CD4-positive, CD25-positive, alpha-beta regulatory T cell (primary cell): ENCODE measurements at places on chromosomes 7 and 10. TPM values are rescaled to one million over a fixed set of nuclear protein-coding genes. Genes with fewer than 3 reads are reported as not detected.

- no peak overlapping the region for H3K4me3 ChIP-seq
- DNase-seq: no peak
- H3K36me3 ChIP-seq: no peaks in the 10 kb centered on the region
- H3K27me3 ChIP-seq: no peaks in the 10 kb centered on the region
These were observed 37.5 kb upstream of the DPYSL4 start for GRCh38 chr10:132149271-132149670.

GRCh38 chr7:151261529-151261928 lies 13.0 kb upstream of the SMARCD3 start:
- no peak overlapping the region for H3K27ac ChIP-seq
- no peaks in the 10 kb centered on the region for H3K4me1 ChIP-seq
- no peaks in the 10 kb centered on the region for H3K27me3 ChIP-seq

PYROXD2 gene
- total RNA-seq: 17.8 TPM

ANKRD30A gene
- not detected for total RNA-seq

- H3K36me3 ChIP-seq: peaks cover 7% of the 10 kb centered on the region
- H3K27ac ChIP-seq: peak overlapping the region; percentile 86
- peak overlapping the region; percentile 82 for H3K4me3 ChIP-seq
- H3K27me3 ChIP-seq: no peaks in the 10 kb centered on the region
These were observed 600 bp upstream of the DBNL start for GRCh38 chr7:44043902-44044301.

DNA sequence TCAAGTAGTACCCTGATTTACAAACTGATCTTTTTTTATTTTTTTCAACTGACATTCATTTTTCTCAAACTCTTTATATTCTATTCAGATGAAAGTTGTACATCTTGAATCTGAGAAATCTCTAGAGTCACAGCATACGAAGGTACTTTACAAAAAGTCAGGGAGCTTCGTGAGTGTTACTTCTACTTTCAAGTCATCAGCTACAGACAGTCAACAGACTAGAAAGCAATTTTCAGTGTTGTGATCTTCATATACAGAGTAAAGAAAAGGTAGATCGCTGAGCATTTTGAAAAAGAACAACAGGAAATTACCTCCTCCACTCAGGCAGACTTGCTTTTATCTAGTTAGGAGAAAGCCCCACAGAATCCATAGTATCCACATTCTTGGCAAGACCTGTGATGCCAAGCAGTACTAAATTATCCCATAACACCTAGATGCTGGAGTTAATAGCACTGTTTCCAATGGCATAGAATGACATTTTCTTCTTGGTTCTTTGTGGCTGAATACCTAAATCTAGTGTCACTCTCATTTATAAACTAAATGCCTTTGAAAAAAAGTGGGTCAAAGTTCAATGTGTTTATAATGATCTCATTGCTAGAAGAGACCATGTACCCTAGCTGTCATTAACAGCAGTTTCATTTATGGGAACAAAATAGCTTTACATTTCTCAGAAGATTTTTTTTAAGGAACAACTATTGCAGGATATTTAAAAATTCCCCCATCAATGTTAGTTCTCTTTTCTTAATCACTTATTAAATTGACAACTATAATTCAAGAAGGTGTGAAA lies 12.0 kb upstream of the ZNF800 start:
- DNase-seq: peak; percentile 60
- no peak overlapping the region for H3K27ac ChIP-seq
- peaks cover 19% of the 10 kb centered on the region for H3K4me1 ChIP-seq

DNA sequence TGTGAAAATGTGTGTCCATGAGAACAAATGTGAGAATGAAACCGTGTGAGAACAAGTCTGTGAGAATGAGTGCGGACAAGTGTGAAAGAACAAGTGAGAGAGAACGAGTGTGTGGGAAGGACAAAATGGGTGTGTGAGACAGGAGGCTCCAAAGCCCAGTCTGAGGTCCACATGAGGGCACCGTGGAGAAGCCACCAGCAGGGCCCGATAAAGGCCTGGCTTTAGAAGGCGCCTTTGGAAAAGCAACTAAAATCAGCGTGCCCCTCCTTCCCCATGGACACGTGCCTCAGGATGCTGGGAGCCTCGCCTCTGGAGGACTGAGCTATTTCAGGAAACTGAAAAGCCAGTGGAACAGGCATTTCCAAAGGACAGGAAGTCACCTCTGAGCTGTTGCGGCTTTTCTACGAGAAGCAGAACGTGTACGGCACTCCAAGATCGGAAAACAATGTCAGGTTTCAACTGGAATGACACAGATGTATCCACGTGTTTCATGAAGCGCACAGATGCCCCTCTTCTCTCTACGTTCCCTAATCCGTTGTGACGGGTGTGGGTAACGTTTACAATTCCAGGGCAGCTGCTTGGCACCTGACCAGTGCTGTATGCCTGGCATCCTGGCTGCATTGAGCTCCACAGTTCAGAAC lies 46.4 kb downstream of the ESYT2 start:
- no peak for DNase-seq
- peak overlapping the region; percentile 16 for H3K27ac ChIP-seq

ZNF33B gene
- 23.5 TPM for total RNA-seq

DNA sequence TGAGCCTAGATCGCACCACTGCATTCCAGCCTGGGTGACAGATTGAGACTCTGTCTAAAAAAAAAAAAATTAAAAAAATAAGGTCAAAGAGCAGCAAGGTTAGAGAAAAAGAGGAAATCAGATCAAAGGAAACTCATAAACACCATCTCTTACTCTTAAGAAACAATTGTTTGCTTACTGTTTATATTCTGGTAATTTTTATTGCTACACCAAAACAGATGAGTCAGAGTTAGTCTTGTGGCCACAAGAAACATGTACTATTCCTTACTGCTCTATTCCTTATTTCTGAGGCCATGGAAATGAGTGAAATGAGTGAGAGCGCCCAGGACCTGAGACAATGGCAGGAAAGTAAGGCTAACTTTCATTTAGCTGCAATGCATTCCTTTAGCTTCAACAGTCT lies 387.3 kb downstream of the HPSE2 start:
- H3K36me3 ChIP-seq: no peaks in the 10 kb centered on the region
- no peaks in the 10 kb centered on the region for H3K27me3 ChIP-seq
- no peak for DNase-seq
- no peaks in the 10 kb centered on the region for H3K4me1 ChIP-seq
- no peak overlapping the region for H3K4me3 ChIP-seq

GRCh38 chr10:115957012-115957399 lies 316.0 kb downstream of the GFRA1 start:
- no peaks in the 10 kb centered on the region for H3K27me3 ChIP-seq
- H3K27ac ChIP-seq: no peak overlapping the region
- H3K4me1 ChIP-seq: no peaks in the 10 kb centered on the region

GRCh38 chr7:121278120-121279021 lies 50.4 kb upstream of the WNT16 start:
- no peak for DNase-seq
- no peak overlapping the region for H3K4me3 ChIP-seq
- H3K4me1 ChIP-seq: no peaks in the 10 kb centered on the region
- peaks cover 2% of the 10 kb centered on the region for H3K27me3 ChIP-seq

DNA sequence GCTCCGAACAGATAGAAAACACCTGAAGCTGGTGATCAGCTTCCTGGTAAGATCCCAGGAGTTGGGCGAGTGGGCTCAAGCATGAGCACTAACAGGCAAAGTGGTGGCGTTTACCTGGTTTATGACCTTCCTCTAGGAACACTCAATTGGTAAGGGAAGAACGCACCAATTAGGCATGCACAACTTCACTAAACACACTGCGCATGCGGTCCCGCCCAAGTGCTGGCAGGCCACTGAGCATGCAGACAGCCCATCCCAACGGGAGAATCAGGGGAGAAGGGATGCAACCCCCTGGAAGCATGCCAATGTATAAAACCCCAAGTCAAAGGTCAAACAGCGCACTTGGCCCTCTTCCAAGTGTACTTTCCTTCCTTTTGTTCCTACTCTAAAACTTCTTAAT lies 70.4 kb downstream of the LYZL2 start:
- no peak for DNase-seq
- no peaks in the 10 kb centered on the region for H3K4me1 ChIP-seq
- H3K27ac ChIP-seq: no peak overlapping the region
- no peaks in the 10 kb centered on the region for H3K27me3 ChIP-seq
- H3K4me3 ChIP-seq: no peak overlapping the region

JAKMIP3 gene
- total RNA-seq: 0.42 TPM

NDUFB2 gene
- total RNA-seq: 91.5 TPM

GRCh38 chr10:61781969-61782403 lies 119.3 kb downstream of the CABCOCO1 start:
- H3K4me1 ChIP-seq: peaks cover 16% of the 10 kb centered on the region
- no peak overlapping the region for H3K4me3 ChIP-seq
- no peaks in the 10 kb centered on the region for H3K36me3 ChIP-seq
- DNase-seq: peak; percentile 61
- no peaks in the 10 kb centered on the region for H3K27me3 ChIP-seq

CEP55 gene
- total RNA-seq: 4.6 TPM

C10orf53 gene
- total RNA-seq: not detected

DNA sequence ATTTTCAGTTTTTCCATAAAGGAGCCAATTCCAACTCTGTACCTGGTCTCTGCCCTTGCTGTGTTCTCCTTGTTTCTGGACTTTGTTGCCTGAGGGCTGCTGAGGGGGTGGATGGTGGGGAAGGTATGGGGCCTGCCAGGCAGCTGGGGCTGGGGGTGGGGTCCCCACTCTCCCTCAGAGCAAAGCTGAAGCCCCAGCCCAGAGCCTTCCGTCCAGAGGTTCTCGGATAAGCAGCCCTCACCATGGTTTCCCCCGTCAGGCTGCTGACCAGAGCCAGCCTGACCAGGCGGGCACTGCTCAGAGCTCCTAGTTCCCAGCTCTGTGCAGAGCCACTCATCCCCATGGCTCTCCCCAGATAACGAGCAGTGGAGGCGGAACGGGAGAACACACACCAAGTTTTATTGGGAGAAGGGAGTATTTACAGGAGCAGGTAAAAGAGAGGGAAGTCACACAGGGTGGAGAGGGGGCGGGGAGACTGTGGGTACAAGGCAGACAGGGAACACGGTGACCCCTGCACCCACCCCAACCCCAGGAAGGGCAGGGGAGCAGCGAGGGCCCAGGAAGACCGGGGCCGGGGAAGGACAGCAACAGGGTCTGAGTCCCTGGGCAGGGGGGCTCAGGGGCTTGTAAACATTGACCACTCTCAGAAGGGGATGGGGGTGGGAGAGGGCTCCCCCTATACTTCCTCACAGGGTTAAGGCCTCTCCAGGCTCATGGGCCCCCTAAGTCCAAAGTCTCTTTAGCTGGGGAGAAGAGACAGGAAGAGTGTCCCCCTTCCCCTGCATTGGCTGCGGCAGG lies 5.8 kb downstream of the GNB2 start:
- peaks cover 36% of the 10 kb centered on the region for H3K36me3 ChIP-seq
- H3K27ac ChIP-seq: no peak overlapping the region
- DNase-seq: no peak
- no peak overlapping the region for H3K4me3 ChIP-seq
- no peaks in the 10 kb centered on the region for H3K27me3 ChIP-seq

MRPL43 gene
- 40.2 TPM for total RNA-seq

GRCh38 chr10:14952851-14953423 lies 959 bp downstream of the DCLRE1C start:
- H3K27me3 ChIP-seq: no peaks in the 10 kb centered on the region
- peaks cover 38% of the 10 kb centered on the region for H3K4me1 ChIP-seq
- no peak for DNase-seq
- H3K4me3 ChIP-seq: peak overlapping the region; percentile 87
- H3K36me3 ChIP-seq: peaks cover 13% of the 10 kb centered on the region
- peak overlapping the region; percentile 91 for H3K27ac ChIP-seq
